GM23338 (cell line): ENCODE measurements at places on chromosomes 11 and 22.

GRCh38 chr11:58179648-58180047 lies 9.2 kb upstream of the OR9Q2 start:
- no peak for DNase-seq

DNA sequence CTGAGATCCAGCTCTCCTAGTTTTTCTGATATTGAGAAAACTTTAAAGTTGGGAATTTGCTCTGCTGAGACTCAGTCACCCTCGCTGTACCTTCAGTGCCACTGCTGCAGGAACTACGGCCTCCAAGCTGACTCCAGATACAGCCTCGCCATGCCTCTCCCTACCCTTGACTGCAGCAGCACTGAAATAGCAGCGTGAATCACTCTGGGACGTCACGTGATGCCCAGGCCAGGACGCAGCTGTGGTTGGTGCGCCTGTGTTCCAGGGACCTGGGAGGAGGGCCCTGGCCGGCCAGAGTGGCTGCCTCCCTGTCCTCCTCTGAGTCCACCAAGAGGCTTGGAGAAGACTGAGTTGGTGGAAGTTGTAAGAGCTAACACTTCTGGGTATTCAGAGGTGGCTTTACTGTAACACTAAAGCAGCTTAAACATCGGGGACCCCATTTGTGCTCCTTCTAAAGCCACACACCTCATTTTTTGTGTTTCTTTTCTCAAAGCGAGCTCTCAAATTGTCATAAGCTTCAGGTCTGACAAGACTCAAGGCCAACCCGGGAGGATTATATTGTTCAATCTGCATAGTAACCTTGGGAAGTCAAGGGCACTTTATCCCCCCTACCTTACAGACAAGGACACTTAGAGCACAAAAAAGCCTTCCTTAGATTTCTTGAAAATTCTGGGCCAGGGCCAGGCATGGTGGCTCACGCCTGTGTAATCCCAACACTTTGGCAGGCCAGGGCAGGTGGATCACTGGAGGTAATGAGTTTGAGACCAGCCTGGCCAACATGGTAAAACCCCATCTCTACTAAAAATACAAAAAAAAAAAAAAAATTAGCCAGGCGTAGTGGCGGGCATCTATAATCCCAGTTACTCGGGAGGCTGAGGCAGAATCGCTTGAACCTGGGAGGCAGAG lies 4.2 kb upstream of the STIP1 start:
- peak; percentile 83 for DNase-seq

- DNase-seq = peak; percentile 93
Measured at GRCh38 chr11:94128746-94129511, at the start of gene PANX1. Gene PANX1 (plus strand): TSS chr11:94128841. CDS start chr11:94129313, 472 bp downstream.

- DNase-seq = no peak
Measured at GRCh38 chr11:133023232-133023631, 509.1 kb downstream of the OPCML start.

GRCh38 chr11:59259047-59259446 lies 46.3 kb upstream of the MPEG1 start:
- no peak for DNase-seq
